Suppressor macrophage treated with lipopolysaccharide for 4 hours (primary cell): ENCODE measurements at places on chromosomes 6 and 20.

DNA sequence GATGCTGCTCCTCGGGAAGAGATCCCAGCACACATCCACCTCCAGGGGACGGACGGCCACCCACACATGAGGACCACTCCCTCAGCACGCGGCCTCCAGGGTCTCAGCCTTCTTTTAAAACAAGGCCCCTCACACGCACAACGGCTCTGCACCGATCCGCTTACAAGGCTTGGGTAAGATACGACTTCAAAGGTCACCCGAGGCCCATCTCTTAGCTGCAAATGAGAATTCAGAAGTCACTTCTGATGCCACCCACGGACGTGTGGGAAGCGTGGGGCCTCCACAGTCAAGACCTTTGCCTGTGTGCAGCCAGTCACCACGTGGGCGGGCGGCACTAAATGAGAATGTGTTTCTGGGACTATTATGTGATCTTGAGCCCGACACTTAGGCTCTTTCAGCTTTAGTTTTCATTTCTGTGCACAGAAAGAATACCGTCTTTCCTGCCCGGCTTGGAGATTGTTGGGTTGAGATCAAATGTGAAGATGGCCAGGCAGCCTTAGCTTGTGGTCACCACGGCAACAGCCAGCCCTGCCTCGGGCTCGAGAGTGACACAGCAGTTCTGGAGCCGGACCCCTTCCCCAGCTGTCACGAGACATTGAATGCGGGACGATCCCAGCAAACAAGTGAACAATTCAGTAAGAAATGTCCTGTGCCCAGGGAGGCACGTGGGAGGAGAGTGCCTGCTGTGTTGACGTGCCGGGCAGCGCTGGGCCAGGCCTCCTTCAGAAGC lies 91.6 kb downstream of the RAMACL start:
- DNase-seq, result no peak

DNA sequence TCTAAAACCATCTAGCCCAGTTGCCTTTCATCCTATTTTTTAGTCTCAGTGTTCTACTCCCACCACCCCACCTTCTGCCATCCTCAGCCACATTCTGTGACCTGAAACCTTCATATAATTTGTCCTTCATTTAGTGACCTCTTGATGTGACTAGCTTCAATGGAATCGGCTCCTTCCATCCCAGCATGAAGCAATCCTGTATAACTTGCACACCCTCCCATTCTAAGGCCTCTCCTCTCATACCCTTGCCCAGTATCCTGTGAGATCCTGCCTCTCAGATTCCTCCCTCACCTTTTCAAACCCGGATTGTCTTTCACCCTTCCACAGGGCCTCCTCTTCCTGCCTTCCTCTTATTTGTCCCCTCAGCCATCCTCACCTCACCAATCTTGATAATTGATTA lies 3.1 kb downstream of the ZNF76 start:
- no peak for DNase-seq

GRCh38 chr6:142800240-142800639 lies 144.7 kb downstream of the HIVEP2 start:
- no peak for DNase-seq

DNA sequence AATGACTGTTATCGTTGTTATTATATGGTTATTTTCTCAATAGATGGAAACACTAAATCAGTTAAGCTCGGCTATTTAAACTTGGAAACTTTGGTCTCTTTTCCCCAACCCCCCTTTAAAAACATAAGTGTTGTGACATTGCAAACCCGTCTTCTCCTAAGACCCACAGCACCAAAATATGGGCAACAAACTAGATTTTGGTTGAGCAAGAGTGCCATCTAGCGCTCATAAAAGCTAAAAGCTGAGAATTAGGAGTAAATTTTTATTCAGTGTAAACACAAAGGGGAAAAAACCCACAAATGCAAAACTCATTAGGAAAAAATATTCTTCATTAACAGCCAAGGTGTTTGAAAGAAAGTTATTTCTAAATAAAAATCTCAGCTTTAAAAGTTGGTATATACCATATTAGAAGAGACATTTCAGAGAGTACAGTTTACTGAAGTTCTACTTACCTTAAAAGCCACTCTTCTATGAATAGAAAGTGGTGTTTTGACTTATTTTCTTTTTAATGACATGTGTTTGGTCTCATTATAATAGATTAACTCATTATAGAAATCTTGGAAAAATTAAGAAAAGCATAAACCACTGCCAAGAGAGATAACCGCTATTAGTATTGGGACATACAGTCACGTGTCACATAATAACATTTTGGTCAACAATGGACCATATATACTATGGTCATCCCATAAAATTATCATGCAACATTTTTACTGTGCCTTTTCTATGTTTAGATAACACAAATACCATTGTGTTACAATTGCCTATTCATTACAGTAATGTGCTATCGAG lies 21.1 kb downstream of the SESN1 start:
- peak; percentile 81 for DNase-seq

- DNase-seq, result peak; percentile 14
Measured at GRCh38 chr6:156948807-156949206, 171.6 kb downstream of the ARID1B start.

DNA sequence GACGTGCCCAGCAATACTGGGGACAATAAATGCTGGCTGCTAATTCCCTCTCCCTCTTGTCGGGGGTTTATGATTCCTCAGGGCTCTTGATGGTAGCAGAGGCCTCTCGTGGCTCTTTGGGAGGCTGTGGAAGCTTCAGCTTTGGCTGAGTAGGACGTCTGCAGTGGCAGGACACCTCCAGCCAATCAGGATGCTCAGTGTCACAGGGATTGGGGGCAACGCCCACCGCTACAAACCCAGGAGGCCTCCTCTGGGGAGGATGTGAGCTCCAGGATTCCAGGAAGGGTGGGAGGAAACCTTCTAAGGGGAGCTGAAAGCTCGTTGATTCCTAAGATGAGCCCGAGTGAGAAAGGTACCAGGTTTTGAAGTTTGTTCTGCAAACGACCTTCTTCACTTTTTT lies 19.4 kb downstream of the RSPO4 start:
- DNase-seq, result no peak

- no peak for DNase-seq
Measured at GRCh38 chr6:163893609-163894189, 479.2 kb downstream of the QKI start.

GRCh38 chr6:52534363-52534762 lies 42.5 kb downstream of the TRAM2 start:
- DNase-seq, result no peak

GRCh38 chr6:155026022-155026705 lies 31.0 kb downstream of the TIAM2 start:
- DNase-seq, result peak; percentile 6

GRCh38 chr20:36642136-36642535 lies 3.9 kb downstream of the SLA2 start:
- peak; percentile 16 for DNase-seq

DNA sequence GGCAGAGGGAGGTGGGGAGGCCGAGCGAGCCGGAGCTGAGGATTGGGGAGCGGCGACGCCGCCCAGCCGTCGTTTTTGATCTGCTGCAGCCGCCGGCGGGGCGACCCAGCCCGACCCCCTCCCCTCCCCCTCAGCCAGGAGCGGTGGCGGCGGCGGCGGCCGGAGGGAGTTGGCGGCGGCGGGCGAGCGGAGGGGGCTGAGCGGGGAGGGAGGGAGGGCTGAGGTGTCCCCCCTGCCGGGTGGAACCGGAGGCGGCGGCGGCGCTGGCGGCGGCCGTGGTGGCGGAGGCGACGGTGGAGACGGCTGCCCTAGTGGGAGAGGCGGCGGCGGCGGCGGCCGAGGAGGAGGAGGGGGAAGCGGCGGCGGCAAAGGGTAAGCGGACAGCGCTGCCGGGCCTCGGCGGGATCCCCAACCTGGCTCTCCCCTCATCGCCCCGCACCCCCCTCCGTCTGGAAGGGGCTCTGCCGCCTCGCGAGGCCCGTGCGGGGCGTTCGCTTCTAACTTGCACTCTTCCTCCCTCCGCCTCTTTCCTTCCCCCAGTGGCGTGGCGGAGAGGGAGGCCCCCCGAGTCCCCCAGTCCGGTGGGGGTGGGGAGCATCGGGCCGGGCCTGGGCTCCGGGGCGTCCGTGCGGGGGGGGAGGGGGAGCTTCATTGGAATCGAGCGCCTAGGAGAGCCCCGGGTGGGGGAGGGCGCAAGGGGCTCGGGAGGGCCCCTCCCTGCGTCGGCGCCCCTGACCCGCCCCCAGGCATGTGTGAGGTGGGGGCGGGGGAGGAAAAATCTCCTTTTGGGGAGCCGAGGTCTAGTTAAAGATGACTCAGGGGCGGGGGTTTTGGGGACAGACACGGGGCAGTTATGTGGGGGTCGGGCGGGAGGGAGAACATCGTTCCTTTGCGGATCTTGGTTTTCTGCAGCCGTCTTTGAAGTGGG lies at the start of gene TAB2:
TAB2 (plus strand) TSS at position 69 of the 928 bp plus-strand sequence. CDS start 52,286 bp downstream, outside the sequence.
- DNase-seq, result peak; percentile 59

- DNase-seq, result no peak
Measured at GRCh38 chr20:61731363-61732181, 334.1 kb downstream of the TAF4 start.

- no peak for DNase-seq
Measured at GRCh38 chr20:4578375-4578774, 143.3 kb upstream of the PRND start.

DNA sequence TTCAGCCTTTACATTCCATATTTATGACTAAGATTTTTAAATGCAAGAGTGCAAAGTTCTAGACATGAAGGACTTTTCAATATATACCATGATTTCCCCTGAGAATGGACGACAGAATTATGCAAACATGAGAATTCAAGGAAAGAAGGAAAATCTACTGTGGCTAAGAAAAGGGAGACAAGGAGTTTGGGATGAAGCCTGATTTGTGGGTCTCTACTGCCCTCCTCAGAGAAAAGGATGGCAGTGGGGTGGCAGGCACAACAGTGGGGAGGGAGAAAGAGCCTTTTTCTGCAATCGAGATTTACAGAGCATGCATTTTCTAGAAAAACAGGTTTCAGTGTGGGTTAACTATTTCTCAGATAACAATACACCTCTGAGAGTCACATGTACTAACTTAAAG lies 466.9 kb upstream of the NRSN1 start:
- no peak for DNase-seq

DNA sequence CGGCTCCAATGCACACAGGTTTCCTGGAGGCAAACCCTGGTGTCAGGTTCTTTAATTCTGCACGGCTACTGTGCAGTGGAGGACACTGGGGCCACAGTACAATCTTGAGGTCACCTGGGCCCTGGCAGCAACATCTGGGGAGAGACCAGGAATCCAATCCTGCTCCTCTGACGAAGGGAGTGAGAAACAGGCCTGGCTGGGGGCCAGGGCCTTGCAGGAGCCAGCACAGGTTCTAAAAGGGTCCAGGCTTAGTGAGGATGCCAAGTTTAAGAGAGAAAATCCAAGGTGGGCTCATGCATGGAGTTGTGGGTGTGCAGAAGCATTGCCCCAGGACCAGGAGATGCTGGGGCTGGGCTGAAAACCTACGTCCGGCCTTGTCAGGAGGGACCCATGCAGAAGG lies 12.6 kb upstream of the THBS2 start:
- DNase-seq, result no peak

GRCh38 chr20:47668313-47669151 lies 116.7 kb downstream of the SULF2 start:
- DNase-seq, result no peak

GRCh38 chr6:66814156-66814555 lies 1107.1 kb upstream of the EYS start:
- DNase-seq, result no peak

GRCh38 chr6:140957386-140957785 lies 1175.3 kb upstream of the GJE1 start:
- DNase-seq, result no peak

DNA sequence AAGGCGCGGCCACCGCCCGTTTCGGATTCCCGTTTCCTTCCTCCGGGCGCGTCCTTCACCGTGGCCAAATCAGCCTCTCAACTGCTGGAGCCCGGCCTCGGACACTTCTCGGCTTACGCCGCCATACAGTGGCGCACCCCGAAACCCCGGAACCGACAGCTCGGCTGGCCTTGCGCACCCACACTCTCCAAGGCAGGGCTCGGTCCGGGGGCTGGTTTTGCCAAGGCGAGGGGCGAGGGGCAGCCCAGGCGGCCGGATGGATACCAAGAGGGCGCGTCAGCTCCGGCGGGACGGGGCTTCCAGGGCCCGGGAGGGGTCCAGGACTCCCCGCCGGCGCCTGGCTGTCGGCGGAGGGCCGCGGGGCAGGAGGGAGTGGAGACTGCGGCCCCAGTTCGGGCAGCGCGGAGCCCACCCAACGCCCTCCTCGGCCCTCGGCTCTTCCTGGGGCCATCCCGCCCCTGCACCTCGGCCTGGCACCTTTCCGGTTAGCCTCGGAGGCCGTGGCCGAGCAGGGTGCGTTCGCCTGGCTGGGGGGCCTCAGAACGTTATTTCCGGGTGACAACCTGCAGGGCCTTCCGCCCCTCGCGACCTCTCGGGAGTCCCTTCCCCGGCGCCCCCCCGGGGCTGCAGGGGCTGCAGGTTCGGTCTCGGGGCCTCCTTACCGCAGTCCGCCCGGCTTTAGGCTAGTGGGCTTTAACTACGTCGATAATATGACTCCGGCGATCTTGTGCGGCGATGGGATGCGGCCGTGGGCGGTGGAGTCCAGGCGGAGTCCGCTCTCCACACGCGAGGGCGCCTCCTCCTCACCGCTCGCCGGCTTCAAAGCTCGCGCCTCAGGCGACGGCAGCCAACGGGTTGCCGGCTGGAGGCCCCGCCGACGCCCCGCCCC lies 697 bp upstream of the CEP43 start:
- peak; percentile 1 for DNase-seq

DNA sequence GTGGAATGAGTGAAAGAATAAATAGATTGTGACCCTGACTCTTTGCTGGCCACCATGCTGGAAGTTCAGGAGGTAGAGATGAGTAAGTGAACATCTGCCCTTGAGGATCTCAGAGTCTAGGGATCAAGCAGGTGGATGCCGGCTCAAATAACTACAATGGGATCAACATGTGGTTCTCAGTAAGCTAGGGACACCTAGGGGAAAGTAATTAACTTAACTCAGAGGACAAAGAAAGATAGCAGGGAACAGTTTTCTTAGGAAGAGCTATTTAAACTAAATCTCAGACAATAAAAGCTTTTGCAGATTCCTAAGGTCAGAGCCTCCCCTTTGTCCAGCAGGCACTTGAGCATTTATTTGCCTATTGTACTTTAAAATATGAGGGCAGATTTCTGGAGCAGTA lies 29.1 kb downstream of the SLC13A3 start:
- no peak for DNase-seq

DNA sequence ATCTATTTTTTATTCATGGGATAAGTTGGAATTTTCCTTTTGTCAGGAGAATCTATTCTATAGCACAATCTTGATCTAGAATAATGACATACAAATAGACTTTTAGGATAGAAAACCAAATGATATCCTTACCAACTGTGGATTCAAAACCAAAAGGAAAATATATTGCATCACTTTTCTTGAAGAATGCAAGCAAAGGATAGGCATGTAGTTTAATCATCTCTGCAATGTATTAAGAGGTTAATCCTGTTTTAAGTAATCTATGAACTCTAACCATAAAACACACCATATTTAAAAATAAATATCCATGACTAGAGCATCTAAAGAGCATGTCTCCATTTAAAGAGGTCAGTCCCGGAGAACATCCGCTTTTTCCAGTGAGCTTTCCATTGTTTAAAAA lies 106.7 kb upstream of the CNKSR3 start:
- DNase-seq, result no peak
